ENCODE measurements at places on chromosomes 7 and 10.

GRCh38 chr10:32232378-32232777 lies 114.6 kb downstream of the EPC1 start:
- H3K4me1 ChIP-seq, result peaks cover under 1% of the 10 kb centered on the region
- H3K4me3 ChIP-seq, result no peak overlapping the region
- no peak overlapping the region for H3K27ac ChIP-seq
- peaks cover 6% of the 10 kb centered on the region for H3K36me3 ChIP-seq
- no peaks in the 10 kb centered on the region for H3K27me3 ChIP-seq

GRCh38 chr7:66867198-66867790 lies 53.7 kb upstream of the TMEM248 start:
- peaks cover 22% of the 10 kb centered on the region for H3K4me1 ChIP-seq
- H3K27ac ChIP-seq, result no peak overlapping the region
- H3K36me3 ChIP-seq, result peaks cover 22% of the 10 kb centered on the region
- no peak overlapping the region for H3K4me3 ChIP-seq
- no peak for DNase-seq

DNA sequence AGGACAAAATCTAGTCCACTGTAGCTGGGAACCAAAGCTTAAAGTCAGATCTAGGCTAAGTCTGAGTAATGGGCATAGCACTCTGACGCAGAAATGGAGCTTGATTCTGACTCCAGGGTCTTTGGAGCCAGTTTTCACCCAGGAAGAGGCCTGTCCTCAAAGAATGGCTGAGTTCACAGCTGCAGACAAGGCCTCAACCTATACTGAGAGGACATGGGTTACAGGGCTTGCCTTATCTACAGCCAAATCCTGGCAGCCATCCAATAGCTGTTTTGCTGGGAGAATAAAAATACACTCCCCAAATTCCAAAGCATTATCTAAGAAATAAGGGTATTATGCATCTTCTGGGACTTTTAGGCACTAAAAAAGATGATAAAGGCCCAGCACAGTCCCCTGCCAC lies 154.8 kb downstream of the RAPGEF5 start:
- H3K27ac ChIP-seq, result no peak overlapping the region
- H3K4me3 ChIP-seq, result no peak overlapping the region
- no peaks in the 10 kb centered on the region for H3K27me3 ChIP-seq
- no peak for DNase-seq
- H3K36me3 ChIP-seq, result no peaks in the 10 kb centered on the region
- peaks cover 6% of the 10 kb centered on the region for H3K4me1 ChIP-seq

GRCh38 chr10:6786579-6787031 lies 206.5 kb upstream of the PRKCQ start:
- H3K27ac ChIP-seq, result no peak overlapping the region
- peaks cover 40% of the 10 kb centered on the region for H3K36me3 ChIP-seq
- H3K4me1 ChIP-seq, result peaks cover 20% of the 10 kb centered on the region

GRCh38 chr7:101410743-101411507 lies 48.2 kb downstream of the COL26A1 start:
- H3K36me3 ChIP-seq, result no peaks in the 10 kb centered on the region
- DNase-seq, result no peak
- H3K4me3 ChIP-seq, result no peak overlapping the region
- H3K27me3 ChIP-seq, result peaks cover 70% of the 10 kb centered on the region

GRCh38 chr10:8273749-8274148 lies 219.3 kb downstream of the GATA3 start:
- H3K4me1 ChIP-seq, result peaks cover 6% of the 10 kb centered on the region
- no peak overlapping the region for H3K4me3 ChIP-seq
- DNase-seq, result peak; percentile 9

DNA sequence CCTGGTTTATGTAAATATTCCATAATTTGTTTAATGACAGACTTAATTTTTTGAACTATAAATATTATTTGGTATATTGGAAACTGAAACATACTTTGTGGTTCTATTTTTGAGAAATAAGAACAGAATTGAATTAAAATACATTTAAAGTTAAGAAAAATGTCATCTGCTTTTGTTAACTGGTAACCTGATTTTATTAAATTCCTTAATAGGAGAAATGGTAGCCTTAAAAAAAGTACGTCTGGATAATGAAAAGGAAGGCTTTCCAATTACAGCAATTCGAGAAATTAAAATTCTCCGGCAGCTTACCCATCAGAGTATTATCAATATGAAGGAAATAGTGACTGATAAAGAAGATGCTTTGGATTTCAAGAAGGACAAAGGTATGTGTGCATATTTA lies 51.6 kb downstream of the CDK13 start:
- H3K4me3 ChIP-seq, result no peak overlapping the region
- peaks cover 34% of the 10 kb centered on the region for H3K36me3 ChIP-seq
- H3K27ac ChIP-seq, result no peak overlapping the region

DNA sequence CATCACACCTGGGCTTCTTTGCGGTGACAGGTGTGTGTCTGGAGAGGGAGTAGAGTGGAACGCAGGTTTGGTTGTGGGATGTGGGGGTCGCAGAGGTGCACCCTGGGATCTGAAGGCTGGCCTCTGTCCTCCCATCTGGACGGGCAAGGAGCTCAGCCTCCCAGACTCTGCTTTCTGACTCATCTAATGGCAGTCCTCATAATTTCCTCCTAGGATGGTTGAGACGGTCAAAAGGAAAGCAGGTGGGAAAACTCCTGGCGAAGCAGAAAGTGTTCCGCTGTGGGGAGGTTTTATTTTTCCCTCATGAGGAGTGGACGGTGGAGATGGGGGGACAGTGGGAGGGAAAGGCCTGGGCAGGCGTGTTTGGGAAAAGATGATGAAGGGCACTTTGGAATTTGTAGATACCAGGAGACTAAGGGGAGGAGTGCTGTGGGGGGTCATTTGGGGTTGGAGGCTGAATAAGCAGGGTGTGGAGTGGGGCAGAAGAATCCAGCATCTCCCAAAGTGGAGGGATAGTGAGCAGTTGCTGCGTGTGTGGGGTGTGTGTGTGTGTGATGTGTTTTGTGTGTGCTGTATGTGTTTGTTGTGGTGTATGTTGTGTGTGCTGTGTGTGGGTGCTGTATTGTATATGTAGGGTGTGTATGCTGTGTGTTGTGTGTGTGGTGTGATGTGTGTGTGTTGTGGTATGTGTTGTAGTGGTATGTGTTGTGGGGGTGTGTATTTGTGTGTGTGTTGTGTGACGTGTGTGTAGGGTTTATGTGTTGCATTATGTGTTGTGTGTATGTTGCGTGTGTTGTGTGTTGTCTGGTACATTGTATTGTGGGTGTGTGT lies 97.2 kb upstream of the PODXL start:
- peaks cover 12% of the 10 kb centered on the region for H3K27me3 ChIP-seq
- no peak overlapping the region for H3K4me3 ChIP-seq
- no peak for DNase-seq

DNA sequence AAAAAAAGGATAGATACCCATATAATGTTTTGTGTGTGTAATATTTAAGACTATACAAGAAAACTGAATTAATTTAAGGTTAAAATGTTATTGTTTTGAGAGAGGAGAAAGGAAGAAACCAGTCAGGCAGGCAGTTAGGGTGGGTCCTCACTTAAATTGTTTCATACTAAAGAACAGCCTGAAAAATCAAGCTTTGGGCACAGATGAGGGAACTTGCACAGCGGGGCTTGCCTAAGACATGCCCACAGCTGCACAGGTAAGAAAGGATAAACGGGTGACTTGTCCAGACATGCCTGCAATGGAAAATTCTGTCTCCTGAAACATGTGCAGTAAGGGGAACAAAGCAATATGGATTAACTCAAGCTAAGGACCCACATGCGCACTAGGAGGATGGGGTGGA lies 158.4 kb downstream of the BBS9 start:
- no peaks in the 10 kb centered on the region for H3K27me3 ChIP-seq
- H3K27ac ChIP-seq, result peak overlapping the region; percentile 94
- H3K36me3 ChIP-seq, result no peaks in the 10 kb centered on the region
- no peak overlapping the region for H3K4me3 ChIP-seq
- peak; percentile 24 for DNase-seq

DNA sequence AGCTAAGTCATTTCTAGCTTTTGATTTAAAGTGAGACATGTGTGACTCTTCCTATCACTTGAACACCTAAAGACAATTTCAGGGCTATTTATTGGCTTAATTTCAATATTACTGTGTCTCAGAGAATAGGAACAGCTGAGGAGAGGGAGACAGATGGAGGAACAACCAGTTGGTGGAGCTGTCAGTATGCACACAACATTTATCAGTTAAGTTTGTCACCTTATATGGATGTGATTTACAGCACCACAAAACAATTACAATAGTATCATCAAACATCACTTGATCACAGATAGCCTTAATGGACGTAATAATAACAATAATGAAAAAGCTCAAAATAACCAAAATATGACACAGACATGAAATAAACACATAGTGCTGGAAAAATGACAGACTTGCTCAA lies 129.6 kb downstream of the NPSR1 start:
- no peak for DNase-seq
- peaks cover 20% of the 10 kb centered on the region for H3K27me3 ChIP-seq
- no peaks in the 10 kb centered on the region for H3K36me3 ChIP-seq
- H3K4me1 ChIP-seq, result no peaks in the 10 kb centered on the region
- H3K27ac ChIP-seq, result no peak overlapping the region
